ENCODE measurements at places on chromosomes 16 and 17.

- peak; percentile 48 for DNase-seq
These were observed 77.8 kb downstream of the MYH10 start for GRCh38 chr17:8552577-8553320.

DNA sequence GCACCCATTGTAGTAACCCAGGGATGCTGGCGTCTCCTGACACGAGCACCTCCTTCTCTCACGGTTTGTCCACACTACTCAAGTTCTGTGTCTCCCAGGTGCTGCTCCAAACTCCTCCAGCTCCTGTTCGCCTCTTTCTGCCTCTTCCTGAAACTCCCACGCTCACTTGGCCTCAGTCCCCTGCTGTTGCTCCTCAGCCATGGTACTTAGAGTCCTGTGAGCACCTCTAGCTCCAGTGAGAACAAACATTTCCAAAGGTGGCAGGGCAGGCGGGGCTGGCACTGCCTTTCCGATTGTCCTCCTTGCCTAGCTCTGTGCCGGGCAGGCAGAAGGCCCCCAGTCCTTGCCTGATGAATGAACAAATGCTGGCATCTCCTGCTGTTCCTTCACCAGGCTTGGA, 146.1 kb downstream of the SDK2 start:
- DNase-seq, result no peak

- no peak for DNase-seq
These were observed 72.4 kb downstream of the PGS1 start for GRCh38 chr17:78450696-78451345.

GRCh38 chr16:72877374-72878028, 170.4 kb downstream of the ZFHX3 start:
- DNase-seq, result peak; percentile 85

- DNase-seq, result no peak
These were observed 63.5 kb upstream of the TEX2 start for GRCh38 chr17:64326420-64327054.

- DNase-seq, result no peak
These were observed 22.3 kb downstream of the ACTG1 start for GRCh38 chr17:81489998-81490992.

- DNase-seq, result no peak
These were observed 26.9 kb downstream of the POLR2A start for GRCh38 chr17:7511108-7511507.

DNA sequence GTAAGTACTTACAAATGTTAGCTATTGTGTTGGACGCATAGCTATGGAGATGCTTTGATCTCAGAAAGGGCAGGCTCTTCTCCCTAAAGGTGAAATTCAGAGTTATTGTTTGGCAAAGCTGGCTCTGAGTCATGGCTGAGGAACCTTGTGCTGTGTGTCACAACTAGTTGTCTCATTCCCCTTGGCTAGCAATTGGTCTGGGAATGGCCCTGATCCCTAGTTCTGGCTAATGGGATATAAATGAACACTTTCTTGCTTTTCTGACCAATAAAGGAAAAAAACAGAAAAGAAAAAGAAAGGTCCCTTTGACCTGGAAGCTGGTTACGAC, 210.6 kb downstream of the MAP2K4 start:
- DNase-seq, result peak; percentile 21

GRCh38 chr16:17134586-17134985, 336.2 kb downstream of the XYLT1 start:
- no peak for DNase-seq

DNA sequence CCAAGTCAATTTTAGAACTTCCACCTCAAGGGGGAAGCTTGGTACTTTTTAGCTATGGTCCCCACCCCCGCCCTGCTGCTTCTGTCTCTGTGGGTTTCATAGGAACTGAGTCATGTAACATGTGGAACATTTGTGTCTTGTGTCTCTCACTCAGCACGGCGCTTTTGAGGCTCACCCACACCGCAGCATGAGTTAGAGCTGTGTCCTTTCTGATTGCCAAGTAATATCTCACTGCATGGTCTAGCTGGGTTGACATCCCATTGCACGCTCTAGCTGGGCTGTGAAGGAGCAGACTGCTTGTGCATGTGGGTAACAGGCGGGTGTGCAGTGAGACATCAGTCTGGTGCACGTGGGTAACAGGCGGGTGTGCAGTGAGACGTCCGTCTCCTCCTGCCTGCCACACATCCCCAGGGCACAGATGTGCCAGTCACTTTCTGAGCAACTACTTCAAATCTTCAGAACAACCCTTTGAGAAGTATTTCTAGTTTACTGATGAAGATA, 26.4 kb upstream of the SLC7A5 start:
- DNase-seq, result peak; percentile 89

GRCh38 chr16:57822856-57823255, 20.6 kb upstream of the KIFC3 start:
- DNase-seq, result no peak
